Sigmoid colon (tissue), 7 donors: ENCODE measurements at places on chromosomes 12 and 14. TPM values are rescaled to one million over a fixed set of nuclear protein-coding genes. Genes with fewer than 3 reads are reported as not detected.
A peak's percentile ranks its signal among the peaks of the same experiment; 100 is the strongest.

- no peak for DNase-seq
These were observed 16.1 kb downstream of the BIN2 start for GRCh38 chr12:51307655-51308593.

GRCh38 chr12:1566449-1567135 is 27.8 kb downstream of the FBXL14 start:
- no peak for DNase-seq

DNA sequence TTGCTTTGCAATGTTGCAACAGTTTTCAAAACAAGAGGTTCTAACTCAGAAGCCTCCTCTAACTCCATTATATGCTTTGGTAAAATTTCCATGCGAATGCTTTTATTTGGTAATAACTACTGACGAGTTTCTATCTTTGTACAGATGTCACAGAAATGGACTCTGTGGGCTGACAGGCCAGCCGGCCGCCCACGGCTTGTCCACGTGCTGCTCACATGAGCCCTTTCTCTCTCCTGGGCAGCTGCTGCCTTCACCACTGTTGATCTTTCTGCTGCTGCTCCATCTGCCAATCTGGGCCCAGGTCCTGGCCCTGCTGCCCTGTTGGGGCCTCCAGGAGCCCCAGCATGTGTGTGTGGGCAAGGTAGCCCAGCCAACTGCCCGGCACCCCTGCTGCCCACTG is 168.2 kb upstream of the TMEM132C start:
- DNase-seq = no peak

The GRIP1 gene
- total RNA-seq = 12.5 TPM

The RPL10L gene
- not detected for total RNA-seq

- no peak for DNase-seq
These were observed 390.1 kb downstream of the KCNH5 start for GRCh38 chr14:62655166-62655565.

GRCh38 chr12:6322352-6322751 is 11.9 kb downstream of the PLEKHG6 start:
- no peak for DNase-seq

The TAS2R8 gene
- total RNA-seq = not detected

- no peak for DNase-seq
These were observed 172.0 kb downstream of the C12orf75 start for GRCh38 chr12:105502426-105502930.

The CD69 gene
- 4.2 TPM for total RNA-seq

DNA sequence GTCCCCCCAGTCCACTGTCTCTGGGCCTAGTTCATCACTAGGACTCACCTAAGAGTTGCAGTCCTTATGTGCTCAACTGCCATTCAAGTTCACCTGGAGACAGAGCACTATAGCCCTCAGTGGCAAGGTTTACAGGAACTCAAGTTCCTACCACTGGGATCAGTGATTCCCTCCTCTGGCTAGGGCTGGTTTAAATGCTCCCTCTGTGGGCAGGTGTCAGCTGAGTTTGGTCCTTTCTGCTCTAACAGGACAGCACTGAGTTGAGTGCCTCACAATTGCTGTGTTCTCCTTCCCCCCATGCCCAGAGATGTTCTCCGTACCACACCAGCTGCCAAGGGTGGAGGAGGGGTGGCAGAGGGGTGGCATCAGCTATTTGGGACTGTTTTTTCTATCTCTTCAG is 20.8 kb upstream of the SAV1 start:
- DNase-seq = no peak

The KCNH3 gene
- total RNA-seq = not detected

The MYF5 gene
- total RNA-seq = not detected

DNA sequence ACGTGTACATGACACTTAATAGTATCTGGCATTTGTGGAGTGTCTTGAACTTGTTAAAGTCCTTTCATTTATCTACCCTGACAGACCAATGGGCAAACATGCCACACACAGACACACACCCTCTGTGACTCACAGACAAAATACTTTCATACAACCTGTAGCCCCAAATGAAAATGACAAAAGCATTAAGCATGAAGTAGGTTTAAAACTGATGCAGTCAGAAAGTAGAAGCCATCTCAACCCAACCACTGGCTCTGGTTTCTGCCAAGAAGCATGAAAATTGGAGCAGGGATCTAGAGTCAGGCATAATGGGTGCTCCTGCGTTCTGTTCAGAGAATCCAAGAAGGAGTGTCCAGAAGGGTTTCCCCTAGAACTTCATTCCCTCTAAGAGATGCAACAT is 23.1 kb upstream of the KRT77 start:
- no peak for DNase-seq

The PHETA1 gene
- 6.1 TPM for total RNA-seq

- no peak for DNase-seq
These were observed 31.2 kb downstream of the PRB3 start for GRCh38 chr12:11238275-11238674.

DNA sequence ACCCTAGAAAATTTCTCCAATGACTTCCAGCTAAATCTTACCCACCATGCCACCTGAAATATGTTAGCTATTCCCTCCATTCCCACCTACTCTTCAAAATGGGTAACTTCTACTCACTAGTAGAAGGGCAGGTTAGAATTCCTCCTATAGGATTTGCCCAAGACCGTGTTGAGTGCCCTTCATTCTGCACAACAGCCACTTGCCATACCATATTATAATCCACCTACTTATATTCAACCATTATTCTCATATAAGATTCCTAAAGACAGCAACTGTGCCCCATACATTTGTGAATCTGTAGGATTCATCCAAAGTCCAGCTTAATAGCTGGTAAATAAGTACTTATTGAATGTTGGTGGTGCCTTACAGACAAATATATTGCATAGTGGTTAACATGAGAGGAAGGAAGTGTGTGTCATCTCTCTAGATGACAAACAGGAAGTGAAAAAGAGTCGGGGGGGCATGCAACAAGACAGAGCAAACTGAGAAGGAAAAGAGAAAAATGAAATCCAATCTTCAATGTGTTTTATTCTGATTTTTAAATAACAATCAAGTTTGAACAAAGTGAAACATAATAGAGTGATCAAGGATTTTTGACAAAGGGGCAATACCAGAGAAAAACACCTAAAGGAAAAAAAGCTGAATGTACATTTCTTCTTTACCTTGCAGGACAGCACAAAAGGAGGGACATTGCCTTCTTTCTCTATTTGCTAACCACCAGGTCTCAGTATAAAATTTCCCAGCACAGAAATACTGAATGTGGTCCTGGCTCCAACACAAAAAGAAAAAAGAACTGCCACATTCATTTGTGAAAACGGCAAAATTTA is 389.3 kb upstream of the USP15 start:
- DNase-seq = no peak

The NKX2-1 gene
- not detected for total RNA-seq

The TAS2R31 gene
- total RNA-seq = 6.1 TPM

DNA sequence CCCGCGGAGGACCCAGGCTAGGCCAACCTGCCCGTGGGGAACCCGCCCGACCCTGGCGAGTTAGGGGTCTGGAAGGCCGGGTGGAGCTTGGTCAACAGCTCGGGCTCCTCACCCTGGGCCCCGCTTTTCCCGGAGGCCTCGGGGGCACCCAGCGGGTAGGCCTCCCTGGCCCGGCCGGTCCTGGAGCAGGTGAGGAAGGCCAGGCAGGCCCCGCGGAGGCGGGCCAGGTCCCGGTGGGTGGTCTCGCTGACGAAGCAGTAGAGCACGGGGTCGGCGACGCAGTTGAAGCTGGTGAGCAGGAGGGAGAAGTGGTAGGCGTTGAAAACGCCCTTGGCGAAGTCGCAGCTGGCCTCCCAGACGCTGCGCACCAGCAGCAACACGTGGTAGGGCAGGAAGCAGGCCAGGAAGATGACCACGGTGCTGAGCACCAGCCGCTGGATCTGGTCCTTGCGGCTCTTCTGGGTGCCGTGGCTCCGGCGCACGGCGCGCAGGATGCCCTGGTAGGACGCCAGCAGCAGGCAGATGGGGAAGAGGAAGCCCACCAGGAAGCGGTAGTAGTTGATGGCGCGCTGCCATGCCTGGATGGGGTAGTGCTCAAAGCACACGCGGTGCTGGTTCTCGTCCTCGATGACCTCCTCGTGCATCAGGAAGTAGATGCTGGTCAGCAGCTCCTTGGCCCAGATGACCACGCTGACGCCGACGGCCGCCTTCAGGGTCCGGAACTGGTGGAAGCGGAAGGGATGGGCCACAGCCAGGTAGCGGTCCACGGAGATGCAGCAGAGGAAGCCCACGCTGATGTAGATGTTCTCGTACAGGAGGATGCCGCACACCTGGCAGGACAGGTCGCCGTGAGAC is 10.3 kb downstream of the GPR68 start:
- no peak for DNase-seq

DNA sequence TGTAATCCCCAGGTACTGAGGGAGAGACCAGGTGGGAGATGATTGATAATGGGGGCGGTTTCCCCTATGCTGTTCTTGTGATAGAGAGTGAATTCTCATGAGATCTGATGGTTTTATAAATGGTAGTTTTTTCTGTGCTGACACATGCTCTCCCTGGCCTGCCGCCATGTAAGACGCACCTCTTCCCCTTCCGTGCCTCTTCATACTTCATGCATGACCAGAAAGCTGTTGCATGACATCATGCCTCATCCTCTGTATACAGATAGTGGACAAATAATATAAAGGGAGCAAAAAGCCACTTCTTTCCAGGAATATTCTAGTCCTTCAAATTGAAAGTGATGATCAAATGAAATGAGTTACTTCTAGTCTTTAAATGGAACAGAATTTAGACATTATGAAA is 47.3 kb upstream of the LRIG3 start:
- DNase-seq = no peak

GRCh38 chr12:73589220-73589619 is 948.4 kb upstream of the ATXN7L3B start:
- no peak for DNase-seq

The TSPAN19 gene
- not detected for total RNA-seq

The CCDC198 gene
- not detected for total RNA-seq

The GLIPR1L1 gene
- total RNA-seq = not detected

GRCh38 chr14:55026441-55026792 is 482 bp downstream of the WDHD1 start:
- no peak for DNase-seq

GRCh38 chr12:32322354-32322753 is 77.0 kb upstream of the FGD4 start:
- no peak for DNase-seq

DNA sequence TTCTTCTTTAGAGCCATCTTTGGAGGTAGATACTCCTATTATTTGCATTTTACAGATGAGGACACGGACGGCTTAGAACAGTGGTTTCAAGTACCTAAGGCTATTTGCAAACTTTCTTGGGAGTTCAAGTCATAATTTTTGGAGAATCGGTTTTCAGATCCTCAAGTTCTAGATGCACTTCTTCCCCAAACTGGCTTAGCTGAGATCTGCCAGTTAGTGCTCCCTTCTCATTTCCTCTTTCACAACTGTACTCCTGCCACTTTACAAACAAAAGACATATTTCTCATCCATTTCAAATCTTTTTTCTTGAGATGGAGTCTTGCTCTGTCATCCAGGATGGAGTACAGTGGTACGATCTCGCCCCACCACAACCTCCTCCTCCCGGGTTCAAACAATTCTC is 77.3 kb downstream of the HELB start:
- DNase-seq = no peak

DNA sequence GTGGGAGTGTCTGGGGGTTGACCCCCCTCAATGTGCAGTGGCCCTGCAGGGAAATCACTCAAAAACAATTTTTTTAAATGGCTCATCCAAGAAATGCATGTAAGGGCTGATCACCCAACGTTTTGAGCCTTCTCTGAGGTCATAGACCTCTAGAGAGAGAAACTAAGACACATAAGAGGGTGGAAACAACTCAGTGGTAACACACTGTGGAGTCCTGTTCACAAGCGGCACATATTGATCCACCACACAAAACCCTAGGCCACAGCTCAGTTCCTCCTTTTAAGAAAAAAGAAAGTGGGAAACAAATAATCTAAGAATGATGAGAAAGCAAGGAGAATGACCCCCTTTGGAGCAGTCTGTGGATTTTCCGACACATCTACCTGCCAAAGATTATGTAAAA is 83.0 kb upstream of the METAP2 start:
- no peak for DNase-seq

DNA sequence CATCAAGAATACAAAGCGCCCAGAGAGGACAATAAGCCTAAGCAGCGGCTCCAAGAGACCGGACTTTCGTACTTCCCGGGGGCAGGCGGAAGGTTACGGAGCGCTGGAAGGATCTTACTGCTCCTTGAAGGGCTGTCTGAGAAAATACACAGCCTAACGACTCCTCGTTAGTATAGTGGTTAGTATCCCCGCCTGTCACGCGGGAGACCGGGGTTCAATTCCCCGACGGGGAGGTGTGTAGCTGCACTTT is 12.1 kb upstream of the TMPO start:
- DNase-seq = peak; percentile 96

DNA sequence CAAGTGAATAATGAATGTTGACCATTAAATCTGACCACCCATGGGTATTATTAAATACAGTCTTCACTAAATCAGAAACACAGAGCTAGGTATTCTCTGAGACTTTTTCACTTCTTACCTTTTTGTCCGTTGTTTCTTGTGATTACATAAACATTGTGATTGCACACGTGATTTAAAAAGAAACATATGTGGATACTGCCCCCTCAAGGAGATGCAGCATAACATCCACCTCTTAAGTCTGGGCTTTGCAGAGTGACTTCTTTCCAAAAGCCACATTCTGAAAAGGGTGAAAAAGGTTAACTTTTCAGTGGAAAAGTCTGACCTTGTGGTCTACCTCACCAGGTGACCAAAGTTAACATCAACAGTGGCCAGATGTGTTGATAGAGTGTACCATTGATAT is 185.5 kb upstream of the FAR2 start:
- DNase-seq = no peak

The C14orf39 gene
- not detected for total RNA-seq

The NPAS3 gene
- 6.4 TPM for total RNA-seq

The PCED1B gene
- total RNA-seq = 8.8 TPM

DNA sequence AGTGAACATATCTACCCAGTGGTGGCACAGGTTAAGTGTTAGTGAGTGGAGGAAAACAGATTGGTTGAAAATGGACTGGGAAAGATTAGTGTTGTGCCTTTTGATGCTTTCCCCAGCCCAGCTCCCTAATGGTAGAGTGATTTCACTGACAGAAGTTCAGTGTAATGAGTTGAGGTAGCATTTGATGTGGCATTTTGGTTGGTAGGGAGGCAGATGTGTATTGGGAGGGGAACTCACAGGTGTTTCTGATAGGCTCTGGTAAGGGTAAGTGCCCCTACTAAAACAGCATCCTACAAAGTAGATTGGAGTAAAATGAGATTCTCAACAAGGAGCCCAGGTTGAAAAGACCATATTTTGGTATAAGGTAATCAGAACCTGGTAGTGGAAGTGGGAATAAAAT is 4.2 kb downstream of the TBK1 start:
- no peak for DNase-seq
